ENCODE measurements at places on chromosomes 6 and 20.

DNA sequence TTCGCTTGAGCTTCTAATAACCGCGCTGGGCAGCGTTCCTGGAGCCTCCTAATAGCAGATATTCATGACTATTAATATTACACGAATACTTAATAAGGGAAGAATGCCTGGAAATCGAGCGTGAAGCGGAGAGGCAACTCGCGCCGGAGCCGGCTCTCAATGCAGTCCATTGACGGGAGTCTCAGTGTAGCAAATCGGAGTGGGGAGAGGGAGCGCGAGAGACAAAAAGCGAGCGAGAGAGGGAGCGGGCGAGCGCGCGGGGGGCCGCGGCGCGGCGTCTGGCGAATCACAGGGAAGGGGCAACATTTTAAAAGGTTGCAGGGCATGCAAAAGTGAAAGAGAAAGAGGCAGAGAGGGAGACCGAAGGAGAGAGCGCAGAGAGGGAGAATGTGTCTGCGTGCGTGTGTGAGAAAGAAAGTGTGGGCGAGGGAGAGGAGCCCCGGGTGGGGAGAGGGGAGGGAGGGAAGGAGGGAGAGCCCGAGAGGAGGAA is 2.9 kb downstream of the TFAP2A start:
- DNase-seq: peak; percentile 33

DNA sequence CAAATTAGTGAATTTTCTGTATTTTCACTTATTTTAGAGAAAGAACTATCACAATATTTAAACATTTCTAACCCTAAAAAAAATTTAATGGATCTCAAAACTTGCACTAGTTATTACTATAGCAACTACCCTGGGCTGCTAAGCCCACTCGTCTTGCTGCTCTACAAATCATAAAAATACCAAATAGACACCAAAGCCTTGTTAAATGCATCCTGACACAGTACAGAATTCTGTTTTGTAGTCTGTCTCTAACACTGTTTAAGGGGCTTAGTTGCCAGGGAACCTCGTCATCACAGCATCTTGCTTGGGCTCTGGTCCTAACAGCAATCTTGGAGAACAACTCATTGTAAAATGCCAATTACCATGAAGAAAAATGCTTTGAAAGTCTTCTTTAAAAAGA is 56.9 kb upstream of the MBOAT1 start:
- DNase-seq: no peak

- no peak for DNase-seq
Observed at GRCh38 chr6:55818482-55818881, 56.9 kb downstream of the BMP5 start.

DNA sequence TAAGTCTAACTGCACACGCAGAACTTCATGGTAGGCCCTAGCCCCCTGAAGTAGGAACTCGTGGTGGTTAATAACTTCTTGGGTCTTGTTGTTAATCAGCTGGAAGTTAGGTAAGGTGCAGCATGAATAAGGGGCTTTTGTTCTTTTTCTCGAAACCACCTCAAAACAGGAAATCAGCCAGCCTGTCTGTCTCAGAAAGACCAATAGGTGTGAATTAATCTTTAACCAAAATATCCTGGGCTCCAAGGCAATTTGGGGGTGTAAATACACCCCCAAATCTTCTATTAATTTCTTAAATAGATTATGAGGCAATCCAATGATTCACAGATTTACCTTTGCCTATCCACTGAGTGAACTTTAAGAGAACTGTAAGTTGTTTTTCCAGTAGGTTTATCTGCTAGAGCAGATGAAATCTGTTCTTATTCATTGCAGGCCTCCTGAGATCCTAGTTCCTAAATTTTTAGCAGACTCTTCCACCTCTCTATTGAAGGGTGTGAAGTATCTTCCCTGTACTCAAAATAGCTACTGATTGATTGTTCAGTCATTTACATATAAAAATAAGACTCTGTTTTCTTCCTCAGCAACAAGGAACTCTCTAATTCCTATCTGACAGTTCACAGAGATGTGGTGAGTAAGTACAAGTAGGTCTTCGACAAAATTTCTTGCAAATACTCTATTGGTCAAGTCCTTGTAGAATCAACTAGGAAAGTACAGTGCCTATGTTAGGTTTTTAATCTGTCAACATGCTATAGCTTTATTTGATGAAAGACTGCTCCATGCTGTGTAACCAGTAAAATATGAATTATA is 427.1 kb upstream of the NOX3 start:
- DNase-seq: peak; percentile 17

DNA sequence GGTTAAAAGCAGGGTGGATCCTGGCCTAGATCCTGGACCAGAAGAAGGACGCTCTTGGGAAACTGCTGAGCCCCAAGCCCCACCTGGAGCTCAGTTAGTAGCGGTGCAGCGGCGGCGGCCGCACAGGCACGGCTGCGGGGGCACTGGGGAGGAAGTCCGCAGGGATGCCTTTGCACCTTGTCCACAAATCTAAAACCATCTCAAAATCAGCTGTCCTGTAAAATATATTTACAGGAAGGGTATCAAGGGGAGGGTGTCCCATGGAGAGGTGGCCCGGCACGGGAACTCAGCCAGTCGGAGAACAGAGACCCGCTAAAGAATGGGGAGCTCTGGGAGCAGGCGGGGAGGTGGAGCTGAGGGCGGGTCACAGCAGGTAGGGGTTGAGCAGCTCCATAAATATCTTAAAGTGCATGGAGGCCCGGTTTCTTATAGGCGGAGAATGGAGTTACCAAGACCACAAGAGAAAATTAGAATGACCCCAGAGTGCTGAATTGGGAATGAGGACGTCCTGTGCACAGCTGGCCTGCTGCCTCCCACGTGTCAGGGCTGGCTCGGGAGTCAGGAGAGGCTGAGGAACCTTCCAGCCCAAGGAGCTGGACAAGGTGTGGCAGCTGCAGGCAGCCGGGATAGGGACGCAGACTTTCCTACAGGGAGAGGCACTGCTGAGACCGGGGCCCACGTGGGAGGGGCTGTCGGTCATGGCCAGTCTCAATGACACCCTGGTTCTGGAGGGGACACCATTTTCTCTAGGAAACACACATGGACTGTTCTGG is 8.0 kb downstream of the MTG2 start:
- no peak for DNase-seq

- DNase-seq: no peak
Observed at GRCh38 chr6:137805622-137806021, 61.4 kb upstream of the TNFAIP3 start.

DNA sequence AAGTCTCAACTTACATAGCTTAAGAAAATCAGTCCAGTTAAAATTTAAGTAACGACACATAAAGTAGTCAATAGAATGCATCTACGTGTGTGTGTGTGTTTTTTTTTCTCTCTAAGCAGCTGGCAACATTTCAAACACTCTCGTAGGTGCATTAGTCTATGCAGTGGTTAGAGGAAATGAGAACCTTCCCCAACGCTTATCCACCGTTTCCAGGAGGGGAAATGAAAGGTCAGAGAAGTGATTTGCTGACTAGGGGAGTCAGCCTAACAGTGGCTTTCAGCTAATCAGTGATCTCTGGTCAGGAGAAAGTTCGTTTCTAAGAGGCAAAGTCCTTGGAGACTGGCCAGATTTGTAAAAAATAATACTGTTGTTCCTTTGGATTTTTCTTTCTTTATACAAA is 806.6 kb downstream of the C6orf118 start:
- DNase-seq: no peak

DNA sequence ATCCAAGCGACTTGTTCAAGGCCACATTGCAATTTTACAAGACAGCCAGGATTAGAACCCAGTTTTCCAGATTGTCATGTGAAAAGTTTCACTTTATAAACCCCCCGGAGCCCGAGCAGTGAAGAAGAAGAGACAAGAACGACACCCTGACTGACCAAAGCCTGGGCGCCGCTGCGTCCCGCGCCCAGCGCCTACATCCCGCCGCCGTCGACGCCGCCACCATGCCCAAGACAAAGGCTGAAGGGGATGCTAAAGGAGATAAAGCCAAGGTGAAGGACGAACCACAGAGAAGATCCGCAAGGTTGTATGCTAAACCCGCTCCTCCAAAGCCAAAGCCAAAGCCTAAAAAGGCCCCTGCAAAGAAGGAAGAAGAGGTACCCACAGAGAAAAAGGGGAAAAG is 27.1 kb upstream of the GJA1 start:
- DNase-seq: no peak

- peak; percentile 9 for DNase-seq
Observed at GRCh38 chr20:62066983-62067433, 1.3 kb upstream of the TAF4 start.

GRCh38 chr6:149229096-149229495 is 88.4 kb upstream of the TAB2 start:
- DNase-seq: no peak

DNA sequence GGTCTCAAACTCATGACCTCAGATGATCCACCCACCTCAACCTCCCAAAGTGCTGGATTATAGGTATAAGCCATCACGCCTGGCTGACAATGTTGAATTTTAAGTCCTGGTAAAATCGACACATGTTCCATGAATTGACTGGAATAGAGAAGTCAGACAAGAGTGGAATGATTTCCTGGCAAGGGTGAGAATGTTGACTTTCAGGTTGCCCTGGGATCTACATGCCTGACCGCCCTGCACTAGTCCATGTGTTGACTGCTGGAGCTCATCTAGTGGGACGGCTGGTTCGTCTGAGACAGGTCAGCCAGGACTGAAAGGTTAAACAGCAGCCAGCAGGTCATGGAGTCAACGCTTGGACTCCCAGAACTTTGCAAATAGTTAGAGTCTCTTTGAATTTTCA is 88.8 kb downstream of the SASH1 start:
- DNase-seq: no peak

- DNase-seq: no peak
Observed at GRCh38 chr6:155693573-155694418, 238.2 kb upstream of the NOX3 start.

- DNase-seq: no peak
Observed at GRCh38 chr6:112946051-112946450, 598.9 kb downstream of the RFPL4B start.

DNA sequence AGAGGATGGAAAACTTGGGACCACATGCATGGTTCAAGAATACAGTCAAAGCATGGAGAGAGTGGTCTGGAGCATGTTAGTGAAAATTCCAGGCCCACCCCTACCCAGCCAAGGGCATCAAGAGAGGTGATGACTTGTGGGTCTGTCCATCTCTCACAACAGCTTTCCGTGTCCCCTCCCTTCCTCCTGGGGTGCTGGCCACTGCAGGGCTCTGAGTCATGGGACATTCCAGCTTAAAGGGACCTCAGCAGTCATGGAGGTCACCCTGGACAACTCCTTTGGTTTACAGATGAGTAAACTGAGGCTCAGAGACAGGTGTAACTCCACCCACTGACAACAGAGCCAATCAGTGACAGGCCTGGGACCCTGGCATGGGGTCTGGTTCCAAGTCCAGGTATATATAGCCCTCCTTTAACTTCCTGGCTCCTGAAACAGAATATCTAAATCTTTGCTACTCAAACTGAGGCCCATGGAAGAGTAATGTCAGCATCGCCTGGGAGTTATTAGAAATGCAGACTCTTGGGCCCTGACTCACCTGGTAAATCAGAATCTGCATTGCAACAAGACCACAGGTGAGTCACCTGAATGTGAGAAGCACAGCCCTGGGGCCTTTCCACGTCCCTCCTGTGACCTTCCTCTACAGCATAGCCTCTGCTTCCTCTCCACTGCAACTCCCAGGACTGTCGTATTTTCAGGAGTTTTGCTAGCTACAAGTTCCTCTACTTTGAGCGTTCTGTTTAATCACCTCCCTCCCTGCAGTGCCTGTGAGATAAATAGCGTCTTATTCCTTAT is 170.2 kb downstream of the ZDHHC14 start:
- no peak for DNase-seq
